Naive thymus-derived CD4-positive, alpha-beta T cell (primary cell): ENCODE measurements at places on chromosomes 6 and 20.

GRCh38 chr6:125832391-125833117 lies 41.8 kb downstream of the NCOA7 start:
- DNase-seq, result no peak

- no peak for DNase-seq
These were observed 32.4 kb downstream of the HBS1L start for GRCh38 chr6:135022050-135022697.

- no peak for DNase-seq
These were observed 46.6 kb upstream of the TOX2 start for GRCh38 chr20:43868091-43868490.

DNA sequence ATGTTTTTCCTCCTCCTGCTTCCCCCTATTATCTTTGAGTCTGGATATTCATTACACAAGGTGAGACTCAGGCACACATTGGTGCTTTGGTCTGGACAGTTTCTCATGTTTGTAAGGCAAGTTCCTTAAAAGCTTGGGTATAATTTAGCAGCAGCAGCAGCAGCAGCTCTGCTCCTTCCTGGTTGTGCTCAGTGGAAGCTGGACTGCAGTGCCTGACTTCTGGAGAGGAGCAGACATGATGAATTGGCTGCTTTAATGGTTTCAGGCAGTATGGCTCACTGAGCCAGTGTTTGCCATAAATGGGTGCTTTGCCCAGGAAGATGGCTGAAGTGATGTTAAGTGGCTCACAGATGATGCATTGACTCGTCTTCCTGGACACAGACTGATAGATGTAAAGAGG lies 32.4 kb downstream of the SLC9A8 start:
- no peak for DNase-seq

DNA sequence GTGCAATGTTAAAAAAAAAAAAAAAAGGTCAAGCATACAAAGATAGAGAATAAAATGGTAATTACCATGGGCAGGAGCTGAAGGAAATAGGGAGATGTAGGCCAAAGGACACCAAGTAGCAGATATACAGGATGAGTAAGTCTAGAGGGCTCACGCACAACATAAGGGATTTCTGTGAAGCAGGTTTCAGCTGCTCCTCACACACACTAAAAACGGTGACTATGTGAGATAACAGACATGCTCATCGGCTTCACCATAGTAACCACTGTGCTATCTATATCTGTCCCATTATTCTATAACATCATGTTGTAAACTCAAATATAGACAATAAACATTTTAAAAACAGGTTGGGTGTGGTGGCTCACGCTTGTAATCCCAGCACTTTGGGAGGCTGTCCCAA lies 11.6 kb downstream of the SNHG17 start:
- DNase-seq, result no peak

DNA sequence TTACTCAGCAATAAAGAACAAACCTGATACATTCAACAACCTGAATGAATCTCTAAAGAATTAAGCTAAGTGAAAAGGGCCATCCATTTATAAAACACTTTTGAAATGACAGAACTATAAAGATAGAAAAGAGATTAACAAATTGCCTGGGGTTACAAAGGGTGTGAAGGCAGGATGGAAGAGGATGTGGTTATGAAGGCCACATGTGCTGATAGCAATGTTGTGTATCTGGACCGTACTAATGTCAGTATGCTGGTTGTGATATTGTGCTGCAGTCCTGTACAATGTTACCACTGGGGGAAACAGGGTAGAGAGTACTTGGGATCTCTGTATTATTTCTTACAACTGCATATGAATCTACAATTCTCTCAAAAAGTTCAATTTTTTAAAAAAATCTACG lies 36.4 kb downstream of the ELOVL5 start:
- no peak for DNase-seq

GRCh38 chr20:41276317-41276751 lies 41.2 kb downstream of the ZHX3 start:
- no peak for DNase-seq

DNA sequence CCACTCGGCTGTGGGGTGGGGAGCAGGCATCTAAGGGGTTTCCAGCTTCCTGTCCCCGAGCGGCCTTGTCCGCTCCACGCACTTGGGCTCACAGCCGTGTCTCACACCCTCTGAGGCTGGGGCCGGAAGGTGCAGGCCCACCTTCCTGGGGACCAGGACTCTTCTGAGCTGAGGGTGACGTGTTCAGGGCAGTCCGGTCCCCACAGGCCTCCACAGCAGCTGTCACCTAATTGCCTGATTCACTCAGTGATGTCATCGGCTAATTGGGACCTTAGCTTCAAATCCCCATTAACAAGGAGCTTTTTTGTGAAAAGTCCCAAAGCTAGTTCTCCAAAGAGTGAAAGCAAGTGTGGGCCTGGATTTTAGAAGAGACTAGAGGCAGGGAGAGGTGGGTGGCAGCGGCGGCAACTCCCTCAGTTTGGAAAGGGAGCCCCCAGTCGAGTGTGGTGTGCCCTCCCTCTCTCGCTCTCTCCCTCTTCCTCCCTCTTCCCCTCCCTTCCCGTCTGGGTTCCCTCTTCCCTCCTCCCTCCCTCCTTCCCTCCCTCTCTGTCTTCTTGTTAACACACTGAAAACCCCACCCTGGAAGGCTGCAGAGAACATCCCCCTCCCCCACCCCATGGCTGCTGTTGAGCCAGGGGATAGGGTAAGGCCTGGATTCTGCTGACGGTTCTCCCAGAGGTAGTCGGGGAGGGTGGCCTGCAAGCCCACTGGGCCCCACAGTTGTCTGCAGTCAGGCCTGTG lies 39.0 kb downstream of the MYT1 start:
- DNase-seq, result no peak

DNA sequence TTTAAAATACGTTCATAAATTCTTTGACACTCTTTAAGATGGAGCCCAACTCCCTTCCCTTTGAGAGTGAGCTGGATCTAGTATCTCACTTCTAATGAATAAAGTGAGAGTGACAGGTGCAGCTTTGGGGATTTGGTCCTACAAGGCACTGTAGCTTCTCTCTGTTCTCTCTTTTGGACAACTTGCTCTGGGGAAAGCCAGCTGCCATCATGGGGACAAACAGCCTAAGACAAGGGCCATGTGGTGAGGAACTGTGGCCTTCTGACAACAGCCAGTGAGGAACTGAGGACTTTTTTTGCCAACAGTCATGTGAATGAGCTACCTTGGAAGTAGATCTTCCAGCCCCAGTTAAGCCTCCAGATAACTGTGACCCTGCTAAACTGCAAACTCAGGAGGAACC lies 272.8 kb upstream of the AGPAT4 start:
- DNase-seq, result no peak
